ENCODE measurements at places on chromosomes 11 and 22. TPM values are rescaled to one million over a fixed set of nuclear protein-coding genes. Genes with fewer than 3 reads are reported as not detected.

The ZPR1 gene
- total RNA-seq, result 43.1 TPM

The BDNF gene
- 4.3 TPM for total RNA-seq

The OR52E8 gene
- total RNA-seq, result not detected

The C11orf58 gene
- total RNA-seq, result 104 TPM

- DNase-seq, result no peak
These were observed 28.9 kb downstream of the NAP1L4 start for GRCh38 chr11:2963112-2963754.

DNA sequence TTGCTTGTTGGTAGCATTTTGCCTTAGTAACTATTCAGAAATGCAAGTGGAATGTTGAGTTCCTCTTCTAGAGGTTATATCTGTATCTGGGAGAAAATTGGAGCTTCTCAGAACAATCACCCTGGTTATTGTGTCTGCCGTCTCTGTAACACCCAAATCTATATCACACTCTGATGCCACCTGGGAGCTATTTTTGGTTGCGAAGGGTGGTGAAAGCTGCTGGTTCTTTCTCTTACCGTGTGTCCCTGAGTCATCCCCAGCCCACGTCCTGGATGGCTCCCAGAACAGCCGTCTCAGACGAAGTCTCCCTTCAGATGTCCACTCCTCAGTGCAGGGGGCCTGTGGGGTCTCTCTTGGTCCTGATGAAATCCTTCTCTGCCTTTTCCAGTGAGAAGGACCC lies 83.5 kb downstream of the C22orf31 start:
- DNase-seq, result no peak

DNA sequence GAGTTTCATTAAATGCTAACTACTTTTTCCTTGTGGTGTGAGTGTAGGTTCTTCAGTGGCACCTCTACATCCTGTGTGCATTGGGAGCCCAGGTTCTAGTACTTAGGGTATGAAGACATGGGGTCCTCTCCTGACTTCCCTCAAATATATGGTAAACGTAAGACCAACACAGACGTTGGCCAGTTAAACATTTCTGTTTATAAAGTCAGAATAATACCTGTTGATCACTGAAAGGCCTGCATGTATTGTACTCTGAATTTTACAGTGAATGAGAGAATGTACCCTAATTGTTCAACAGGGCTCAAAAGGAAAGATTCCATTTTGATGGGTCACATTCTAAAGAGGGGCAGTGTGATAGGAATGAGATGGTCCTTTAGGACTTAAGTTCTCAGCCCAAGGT lies 3.2 kb downstream of the RPL27A start:
- no peak for DNase-seq

GRCh38 chr11:65864706-65865471 lies 4.7 kb downstream of the MUS81 start:
- peak; percentile 56 for DNase-seq

DNA sequence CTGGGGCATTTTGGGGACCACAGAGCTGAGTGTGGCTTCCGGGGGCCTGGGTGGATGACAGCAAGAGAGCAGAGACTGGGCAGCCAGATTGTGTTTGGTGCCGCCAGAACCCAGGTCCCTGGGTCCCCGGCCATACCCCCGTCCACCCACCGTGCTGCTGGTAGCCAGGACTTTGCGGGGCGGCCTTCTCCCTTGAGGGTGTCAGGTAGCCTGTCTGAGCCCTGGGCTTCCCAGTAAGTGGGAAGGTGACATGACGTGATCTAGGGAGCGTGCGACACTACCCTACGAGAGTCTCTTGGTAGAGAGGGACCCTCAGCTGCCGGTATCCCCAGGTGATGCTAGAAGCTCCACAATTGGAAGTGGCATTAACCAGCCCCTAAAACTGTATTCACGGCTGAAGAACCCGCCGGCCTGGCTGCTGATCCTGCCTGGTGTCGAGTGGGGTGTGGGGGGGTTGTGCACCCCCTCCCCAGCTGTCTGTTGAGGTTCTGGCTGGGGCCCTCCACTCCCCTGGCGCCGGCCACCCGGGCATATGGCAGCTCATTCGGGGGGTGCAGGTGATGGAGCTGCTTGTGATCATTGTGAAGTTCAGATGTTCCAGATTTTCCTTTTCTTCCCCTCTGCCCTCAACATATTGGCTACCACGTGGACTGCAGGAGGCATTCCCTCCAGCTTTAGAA lies 66.9 kb downstream of the MPPED1 start:
- DNase-seq, result no peak

- DNase-seq, result no peak
These were observed 236.8 kb downstream of the FAT3 start for GRCh38 chr11:92461447-92461846.

DNA sequence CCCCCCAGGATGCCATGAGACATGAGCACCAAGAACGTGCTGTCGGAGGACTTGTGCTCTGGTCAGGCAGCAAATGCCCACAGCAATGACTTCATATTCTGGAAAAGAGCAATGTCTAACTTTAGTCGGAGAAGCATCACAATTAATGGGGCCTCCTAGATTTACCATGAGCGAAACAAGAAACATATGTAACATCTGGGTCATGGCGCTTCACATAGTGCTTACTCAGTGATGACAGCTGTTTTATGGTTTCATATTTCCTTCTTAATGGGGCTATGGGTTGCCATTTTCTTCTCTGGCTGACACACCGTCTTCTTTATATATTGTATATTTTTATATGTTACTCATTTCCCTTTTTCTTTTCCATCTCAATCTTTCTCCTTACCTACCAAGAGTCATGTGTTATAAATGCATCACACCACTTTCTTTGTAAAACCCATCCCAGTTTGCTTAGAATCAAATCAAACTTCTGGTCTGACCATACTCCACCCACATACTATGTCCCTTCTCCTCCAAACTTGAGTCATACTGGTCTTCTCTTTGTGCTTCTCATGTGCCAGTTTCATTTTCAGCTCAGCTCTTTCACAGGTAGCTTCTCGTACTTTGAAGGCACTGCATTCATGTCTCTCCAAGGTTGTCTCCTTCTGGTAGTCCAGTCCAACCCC lies 9.4 kb upstream of the CASP12 start:
- no peak for DNase-seq

GRCh38 chr22:29092243-29092642 lies 19.4 kb downstream of the KREMEN1 start:
- DNase-seq, result no peak

GRCh38 chr11:44526438-44526837 lies 39.0 kb upstream of the CD82 start:
- DNase-seq, result no peak

DNA sequence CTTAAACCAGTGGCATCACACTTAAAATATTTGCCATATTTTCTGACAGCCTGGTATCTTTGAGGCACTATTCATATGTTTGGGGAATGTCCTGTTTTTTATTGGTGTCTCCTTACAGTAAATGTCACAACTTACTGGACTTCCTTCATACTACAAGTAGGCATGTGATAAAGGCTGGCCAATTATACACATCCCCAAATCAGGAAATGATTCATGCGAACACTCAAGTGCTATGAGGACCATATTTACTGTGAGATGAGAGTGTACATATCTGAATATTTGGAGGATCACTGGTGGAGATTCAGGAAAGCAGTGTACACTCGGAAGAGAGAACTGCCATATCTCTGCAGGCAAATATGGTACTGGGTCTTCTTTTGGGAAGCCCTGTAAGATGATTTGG lies 913.8 kb upstream of the CHORDC1 start:
- DNase-seq, result no peak

DNA sequence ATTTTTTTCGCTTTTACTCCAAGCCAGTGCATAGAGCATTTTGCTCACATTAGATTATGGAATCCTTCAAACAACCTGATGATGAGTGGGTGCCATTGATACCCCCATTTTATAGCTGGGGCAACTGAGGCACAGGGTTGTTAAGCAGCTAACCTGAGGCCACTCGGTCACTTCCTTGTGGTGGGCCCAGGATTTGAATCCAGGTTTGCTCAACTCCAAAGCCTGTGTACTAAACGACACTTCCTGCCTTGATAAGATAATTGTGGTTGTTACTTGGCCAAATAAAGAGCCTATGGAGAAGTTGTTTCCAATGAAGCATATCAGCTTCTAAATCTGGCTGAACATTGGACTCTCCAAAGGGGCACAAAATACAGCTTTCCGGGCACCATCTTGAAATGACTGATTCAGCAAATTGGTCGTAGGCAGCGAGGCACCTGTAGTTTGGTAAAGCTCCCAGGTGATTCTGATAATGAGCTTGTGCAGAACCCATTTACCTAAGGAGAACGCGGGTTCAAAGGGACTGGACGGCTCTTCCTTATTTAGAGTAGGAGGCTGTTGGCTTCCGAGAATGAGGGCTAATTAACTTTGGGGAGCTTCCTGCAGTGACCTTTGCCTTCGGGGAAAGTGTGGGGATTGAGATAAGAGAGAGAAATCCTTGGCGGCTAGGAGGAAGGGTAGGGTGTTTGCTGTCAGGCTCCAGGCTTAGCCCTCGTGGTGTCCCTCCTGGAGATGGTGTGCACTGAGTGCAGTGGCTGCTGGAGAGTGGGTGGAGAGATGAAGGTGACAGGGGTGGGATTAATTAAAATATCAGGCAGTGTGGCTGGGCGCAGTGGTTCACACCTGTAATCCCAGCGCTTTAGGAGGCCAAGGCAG lies 17.5 kb upstream of the EHF start:
- DNase-seq, result no peak

DNA sequence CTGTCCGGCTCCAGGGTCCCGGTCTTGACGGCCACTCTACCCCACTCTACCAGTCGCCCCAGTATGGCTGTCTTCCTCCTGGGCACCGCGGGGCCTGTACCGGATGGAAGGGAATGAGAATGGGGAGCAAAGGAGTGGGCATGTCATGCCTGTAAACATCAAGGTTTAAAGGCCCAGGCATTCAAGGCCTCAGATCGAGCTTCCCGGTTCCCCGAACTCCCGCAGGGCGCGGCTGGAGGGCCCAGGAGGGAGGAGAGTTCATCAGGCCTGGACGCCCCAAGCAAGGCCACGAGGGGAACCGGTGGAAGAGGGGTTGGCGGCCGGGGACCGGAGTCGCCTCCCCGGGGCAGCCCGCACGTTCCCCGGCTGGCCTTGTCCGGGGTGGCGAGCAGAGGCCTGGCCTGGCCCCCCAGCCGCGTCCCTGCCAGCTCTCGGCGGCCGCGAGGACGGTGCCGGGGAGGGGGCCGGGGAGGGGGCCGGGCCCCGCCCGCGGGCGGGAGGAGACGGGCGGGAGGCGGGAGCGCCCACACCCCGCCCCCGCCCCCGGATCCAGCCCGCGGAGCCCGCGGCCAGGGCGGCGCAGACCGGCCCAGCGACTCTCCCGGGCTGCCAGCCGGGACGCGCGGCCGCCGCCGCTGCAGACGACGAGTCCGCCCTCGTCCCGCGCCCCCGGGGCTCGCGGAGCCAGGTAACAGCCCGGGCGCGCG lies at the start of gene CDC42EP1:
Gene CDC42EP1, plus strand, starts transcription at position 580 of the 707 bp plus-strand sequence. CDS start 5,870 bp downstream, outside the sequence.
- peak; percentile 87 for DNase-seq

DNA sequence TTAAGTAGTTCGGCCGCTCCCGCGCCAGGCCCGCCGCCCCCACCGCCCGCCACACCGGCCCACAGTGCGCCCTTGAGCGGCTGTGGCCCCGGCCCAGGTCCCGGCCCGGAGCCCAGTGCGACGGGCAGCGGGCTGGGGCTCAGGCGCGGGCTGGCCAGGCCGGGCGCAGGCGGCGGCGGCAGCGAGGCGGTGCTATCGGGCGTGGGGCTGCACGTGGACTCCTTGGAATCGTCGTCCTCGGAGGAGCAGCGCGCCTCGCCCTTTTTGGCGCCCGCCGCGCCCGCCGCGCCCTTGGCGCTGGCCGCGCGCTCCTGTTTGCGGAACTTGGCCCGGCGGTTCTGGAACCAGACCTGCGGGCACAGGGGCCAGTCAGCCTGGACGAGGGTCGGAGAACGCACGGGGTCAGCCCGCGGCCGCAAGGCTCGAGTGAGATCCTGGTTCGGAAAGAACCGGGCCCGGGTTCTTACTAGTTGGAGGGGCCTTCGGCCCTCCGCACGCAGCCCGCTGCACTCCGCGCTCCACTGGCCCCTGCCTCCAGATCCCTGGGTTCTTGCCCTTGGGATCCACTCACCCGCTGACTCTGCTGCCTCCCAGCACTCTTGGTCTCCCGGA lies 4.0 kb downstream of the PHOX2A start:
- peak; percentile 84 for DNase-seq

- DNase-seq, result peak; percentile 82
These were observed 7.1 kb downstream of the PNPLA5 start for GRCh38 chr22:43884600-43885318.

- no peak for DNase-seq
These were observed 656.1 kb downstream of the OPCML start for GRCh38 chr11:132876239-132876638.

Data from upper lobe of right lung (tissue), 1 donor.